ENCODE measurements at places on chromosomes 5 and 9.

GRCh38 chr5:115214541-115214940 lies 44.8 kb upstream of the TRIM36 start:
- DNase-seq: no peak

GRCh38 chr9:134759913-134760312 lies 118.3 kb downstream of the COL5A1 start:
- no peak for DNase-seq

- no peak for DNase-seq
Observed at GRCh38 chr5:33563983-33564908, 123.5 kb downstream of the TARS1 start.

DNA sequence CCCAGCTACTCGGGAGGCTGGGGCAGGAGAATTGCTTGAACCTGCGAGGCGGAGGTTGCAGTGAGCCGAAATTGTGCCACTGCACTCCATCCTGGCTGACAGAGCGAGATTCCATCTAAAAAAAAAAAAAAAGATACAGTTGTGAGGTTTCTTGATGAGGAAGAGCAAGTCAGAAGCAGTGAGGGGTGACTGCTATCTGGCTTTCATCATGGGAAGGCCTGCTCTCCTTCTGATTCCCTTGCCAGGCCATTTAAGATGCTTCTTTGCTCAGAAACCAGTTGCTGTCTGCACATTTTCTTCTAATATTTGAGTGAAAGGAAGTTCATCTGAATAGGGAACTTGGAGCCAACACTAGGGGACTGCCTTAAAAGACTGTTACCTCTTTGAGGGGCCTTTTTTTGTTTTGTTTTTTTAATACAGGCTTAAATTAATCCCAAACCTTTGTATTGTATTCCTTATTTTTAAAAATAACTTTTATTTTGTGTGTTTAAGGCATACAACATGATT lies 201.9 kb downstream of the ARHGAP26 start:
- no peak for DNase-seq

DNA sequence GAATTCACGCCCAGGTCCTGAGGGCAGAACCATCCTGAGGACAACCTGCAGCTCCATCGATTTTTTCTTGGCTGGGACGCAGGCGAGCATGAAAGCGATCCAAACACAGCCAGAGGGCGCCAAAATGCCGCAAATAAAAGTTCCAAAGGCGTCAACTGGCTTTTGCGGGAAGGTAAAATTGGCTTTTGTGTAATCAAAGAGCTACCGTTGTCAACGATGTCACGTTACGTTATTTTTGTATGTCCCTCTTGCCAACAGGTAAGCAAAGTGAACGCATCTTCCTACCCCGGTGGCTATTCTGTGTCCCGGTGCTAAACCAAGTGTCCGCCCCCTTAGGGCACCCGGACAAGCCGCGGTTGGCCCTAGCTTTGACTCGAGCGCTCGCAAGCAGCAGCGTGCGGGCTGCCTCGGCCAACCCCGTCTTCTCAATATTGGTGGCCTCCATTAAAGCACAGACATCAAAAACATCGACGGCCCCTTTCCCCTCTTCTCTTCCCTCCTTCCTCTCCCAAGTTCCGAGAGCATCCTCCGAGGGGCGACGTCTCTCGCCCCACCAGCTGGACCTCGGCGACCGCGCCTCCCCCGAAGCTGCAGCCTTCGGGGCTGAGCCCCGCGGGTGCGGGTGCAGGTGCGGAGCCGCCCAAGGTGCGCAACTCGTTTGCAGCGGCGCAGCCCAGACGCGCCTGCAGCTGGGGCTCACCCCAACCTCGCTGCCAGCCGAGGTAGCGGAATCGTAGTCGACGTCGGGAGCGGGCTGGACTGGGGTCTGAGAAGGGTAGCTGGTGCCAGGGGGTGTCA lies 1.1 kb upstream of the BASP1 start:
- DNase-seq: no peak

DNA sequence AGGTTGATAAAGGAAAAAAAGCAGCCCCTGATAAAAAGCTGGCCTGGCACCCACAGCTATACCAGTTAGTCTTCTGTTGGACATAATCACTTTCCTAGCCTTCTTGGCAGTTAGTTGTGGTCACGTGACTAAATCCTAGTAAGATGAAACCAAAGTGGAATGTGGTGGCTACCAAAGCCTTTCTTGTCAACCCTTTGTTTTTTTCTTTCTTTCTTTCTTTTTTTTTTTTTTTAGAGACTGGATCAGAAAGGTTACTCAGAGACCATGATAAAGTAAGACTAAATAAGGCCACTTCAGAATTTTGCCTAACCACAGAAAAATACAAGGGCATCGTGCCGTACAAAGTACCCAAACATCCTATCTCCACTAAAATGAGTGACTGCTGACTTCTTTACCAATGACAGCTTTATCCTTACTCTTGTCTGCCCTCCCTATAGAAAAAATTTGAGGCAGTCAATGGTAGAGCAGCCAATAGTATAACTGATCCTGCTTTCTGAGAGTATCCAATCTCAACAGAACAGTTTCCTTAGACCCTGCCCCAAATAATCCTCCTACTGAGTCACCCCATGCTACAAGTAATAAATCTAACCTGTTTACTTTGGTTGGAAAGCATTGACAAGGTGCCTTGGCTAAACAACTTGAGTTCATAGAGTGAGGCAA lies 14.2 kb upstream of the KIF27 start:
- DNase-seq: no peak

- no peak for DNase-seq
Observed at GRCh38 chr5:127564002-127564769, 46.7 kb downstream of the PRRC1 start.

DNA sequence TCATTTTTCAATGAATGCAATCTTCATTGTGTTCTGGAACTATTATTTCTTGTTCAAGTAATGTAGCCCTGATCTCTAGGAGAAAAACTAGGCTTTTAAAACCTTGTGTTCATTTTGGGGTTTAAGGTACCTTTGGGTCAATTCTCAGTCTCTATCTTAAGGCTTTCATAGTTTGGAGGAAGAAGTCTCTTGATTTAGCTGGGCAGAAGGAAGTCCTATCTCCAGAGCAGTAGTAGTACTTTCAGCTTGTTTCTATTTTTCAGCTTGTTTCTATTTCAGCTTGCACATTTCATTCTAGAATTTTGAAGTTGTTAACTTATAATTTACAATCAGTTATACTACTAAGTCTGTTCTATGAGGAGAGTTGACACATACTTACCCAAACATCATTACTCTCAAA lies 15.2 kb downstream of the CSNK1G3 start:
- DNase-seq: no peak

- DNase-seq: no peak
Observed at GRCh38 chr9:89078860-89079259, 87.6 kb downstream of the S1PR3 start.

GRCh38 chr5:178468196-178468685 lies 122.0 kb downstream of the COL23A1 start:
- DNase-seq: no peak

DNA sequence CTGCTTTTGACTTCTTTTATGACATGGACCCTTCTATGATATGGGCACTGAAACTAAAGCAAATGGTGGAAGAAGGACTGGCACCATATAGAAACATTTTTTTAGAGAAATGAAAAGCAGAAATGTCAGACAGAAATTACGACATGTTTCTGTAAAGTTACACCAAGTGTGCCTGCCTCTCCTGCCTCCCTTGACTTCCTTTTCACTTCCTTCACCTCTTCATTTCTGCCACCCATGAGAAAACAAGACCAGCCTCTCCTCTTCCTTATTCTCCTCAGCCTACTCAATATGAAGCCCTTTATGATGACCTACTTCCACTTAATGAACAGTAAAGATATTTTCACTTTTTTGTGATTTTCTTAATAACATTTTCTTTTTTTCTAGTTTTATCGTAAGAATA lies 44.5 kb downstream of the ERCC6L2 start:
- no peak for DNase-seq

DNA sequence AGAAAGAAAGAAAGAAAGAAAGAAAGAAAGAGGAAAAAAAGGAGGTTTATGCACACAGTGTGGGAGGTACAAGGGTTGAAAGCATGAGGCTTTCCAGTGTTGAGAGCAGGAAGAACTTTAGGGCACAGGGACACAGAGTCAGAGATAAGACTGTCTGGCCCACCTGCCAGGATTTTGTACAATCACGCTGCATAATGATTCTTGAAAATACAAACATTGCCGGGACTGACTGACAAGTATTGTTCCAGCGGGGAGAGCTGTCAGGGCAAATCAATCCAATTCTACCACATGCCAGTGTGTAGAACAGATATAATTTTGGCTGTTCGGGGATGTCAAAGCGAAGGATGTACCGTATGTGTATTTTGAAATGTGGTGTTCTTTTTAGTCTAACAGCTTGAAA lies 254.7 kb downstream of the NTRK2 start:
- DNase-seq: no peak

DNA sequence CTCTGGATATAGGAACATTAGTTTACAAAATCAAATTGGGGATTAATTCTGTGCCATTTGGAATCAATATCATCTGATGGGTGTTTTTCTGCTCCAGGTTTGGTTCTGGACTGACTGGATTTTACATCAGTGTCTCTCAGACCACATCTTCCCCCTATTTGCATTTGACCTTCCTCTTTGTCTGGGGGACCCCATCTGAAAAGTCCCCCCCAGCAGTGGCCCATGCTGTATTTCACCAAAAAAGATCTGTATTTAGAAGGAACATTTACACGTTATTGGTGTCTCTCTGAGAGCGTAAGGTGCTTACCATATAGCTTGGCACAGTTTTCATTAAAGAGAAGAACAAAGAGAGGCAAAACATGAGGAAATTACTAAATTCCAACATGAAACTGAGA lies 215.6 kb upstream of the CLINT1 start:
- no peak for DNase-seq

DNA sequence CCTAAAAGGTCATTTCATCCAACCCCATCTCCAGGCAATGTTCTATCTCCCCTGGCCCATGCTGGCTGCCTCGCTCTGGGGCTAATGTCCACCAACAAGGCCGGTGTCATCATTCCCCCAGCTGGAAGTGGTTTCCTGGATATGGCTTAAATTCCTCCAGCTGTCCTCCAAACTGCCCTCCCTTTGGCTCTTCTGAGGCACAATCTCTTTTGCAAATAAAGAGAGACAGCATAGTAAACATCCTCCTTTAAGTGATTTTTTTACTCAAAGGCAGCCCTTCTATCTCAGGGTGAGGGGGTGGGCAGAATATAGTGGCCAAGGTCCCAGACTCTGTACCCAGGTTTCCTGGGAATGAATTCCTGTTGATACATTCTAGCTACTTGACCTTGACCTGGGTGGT lies 117.4 kb upstream of the PANK3 start:
- no peak for DNase-seq

DNA sequence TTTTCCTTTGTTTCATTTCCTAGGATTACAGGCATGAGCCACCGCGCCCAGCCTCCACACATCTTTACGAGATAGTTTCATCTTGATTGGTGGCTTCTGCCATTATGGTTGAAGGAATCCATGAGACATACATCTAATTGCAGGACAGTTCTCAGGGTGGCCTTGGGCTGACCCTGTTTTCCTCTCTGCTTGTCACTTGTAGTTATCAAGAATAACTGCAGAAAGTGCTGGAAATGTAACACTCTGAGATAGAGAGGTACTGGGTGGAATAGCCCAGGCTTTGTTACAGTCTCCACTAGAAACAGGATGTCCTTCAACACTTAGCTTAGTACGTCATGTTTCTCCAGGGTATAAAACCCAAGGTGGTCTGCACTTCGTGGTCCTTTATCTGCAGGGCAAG lies 10.7 kb downstream of the UGT3A2 start:
- DNase-seq: no peak

DNA sequence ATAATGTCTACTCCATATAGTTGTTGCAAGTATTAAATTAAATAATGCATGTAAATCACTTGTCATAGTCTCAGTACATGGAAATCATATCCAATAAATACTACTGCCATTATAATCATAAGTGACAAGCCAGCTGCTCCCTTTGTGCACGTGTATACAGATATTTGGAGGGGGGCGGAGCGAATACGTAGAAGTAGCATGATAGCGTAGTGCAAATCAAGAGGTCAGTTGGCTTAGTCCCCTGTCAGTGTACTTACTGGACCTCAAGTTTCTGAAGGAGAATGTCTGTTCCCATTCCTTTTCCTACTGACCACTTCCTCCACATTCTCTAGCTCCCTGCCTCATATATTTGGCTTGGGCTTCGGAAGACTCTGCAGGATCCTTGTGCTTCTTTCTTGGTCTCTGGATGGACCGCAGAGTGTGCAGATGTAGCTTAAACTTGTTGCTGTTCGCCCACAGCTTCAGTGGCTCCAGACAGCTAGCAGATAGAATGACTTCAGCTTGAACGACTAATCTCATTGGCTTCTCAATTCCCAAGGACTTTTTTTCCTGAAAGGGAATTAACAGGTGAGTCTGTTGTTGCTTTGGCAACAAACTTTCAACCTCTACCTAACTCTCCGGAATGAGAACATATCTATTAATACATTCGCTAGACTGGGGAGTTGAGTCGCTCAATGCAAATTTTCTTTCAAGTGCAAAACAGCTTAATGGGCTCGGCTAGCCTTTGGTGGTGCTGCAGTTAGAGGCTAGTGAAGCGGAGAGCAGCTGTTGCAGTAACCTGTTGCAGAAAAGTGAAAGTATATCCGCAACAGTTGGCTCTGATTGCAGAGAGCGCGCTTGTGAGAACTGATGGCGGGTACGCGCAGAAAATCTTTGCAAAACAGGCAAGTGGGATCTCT lies at the start of gene PCDHB1:
Gene PCDHB1, plus strand, starts transcription at position 753 of the 899 bp plus-strand sequence. Its CDS starts 97 bp downstream, at position 850.
- no peak for DNase-seq

- DNase-seq: no peak
Observed at GRCh38 chr9:124098141-124098905, 86.8 kb downstream of the LHX2 start.

DNA sequence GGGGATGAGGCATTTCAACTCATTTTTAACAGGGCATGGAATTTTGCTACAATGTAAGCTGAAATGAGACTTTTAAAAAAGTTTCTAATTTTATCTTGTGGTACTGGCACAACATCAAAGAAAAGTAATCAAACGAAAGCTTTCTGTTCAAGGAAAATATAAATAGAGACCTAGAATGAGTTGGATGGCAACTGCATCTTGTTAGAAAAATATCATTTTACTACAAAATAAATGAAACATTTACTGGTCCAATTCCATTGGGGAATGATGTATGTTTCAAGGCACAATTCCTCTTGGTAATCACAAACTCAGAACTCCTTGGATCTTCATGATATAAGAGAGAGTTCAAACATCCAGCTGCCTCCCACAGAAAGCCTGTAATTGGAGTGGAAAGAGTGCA lies 102.8 kb downstream of the HMHB1 start:
- no peak for DNase-seq

DNA sequence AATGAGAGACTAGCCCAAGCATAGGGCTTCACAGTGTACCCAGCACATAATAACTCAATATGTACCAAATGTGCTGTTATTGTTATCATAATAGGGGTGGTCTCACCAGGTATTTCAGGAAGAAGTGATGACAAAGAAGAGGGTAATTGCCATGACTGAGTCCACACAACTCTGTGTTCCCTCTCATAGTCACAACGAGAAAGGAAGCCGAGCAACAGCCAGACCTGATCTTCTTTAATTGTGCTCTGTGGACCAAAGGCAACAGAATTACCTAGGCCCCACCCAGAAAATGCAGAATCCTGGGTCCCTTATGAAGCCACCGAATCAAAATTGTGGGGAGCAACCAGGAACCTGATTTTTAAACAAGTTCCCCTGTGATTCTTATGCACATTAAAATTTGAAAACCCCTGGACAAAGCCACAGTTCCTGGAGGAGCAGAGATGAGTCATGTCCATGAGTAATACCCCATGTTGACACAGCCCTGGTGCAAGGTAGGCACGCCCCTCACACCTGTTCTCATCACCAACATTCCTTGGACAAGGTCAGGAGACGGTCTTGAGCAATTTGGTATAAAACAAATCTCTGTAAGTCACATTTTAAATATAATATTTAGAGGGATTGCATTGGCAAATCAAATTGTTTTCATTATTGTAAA lies 5.2 kb downstream of the FGF1 start:
- peak; percentile 85 for DNase-seq
